Effector CD8-positive, alpha-beta T cell (primary cell): ENCODE measurements at places on chromosomes 6 and 20.

DNA sequence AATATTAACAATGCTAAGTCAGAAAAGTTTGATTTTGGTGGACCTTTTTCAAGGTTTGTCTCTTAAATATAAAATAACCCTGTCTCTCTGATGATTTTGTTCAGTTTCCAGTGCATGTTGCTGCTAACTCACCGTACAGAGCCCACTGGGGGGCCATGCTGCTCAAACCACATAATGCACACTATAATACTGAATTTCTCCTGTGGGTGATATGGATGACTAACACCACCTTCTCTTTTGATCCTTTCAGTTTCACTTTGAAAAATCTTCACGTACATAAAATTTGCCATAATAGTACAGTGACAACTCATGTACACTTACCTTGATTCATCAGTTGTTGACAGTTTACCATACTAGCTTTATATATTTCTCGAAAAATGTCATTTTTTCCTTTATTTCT, 506.6 kb upstream of the MAN1A1 start:
- no peak for DNase-seq

GRCh38 chr6:31948753-31949413, 3.0 kb downstream of the CFB start:
- DNase-seq: no peak

DNA sequence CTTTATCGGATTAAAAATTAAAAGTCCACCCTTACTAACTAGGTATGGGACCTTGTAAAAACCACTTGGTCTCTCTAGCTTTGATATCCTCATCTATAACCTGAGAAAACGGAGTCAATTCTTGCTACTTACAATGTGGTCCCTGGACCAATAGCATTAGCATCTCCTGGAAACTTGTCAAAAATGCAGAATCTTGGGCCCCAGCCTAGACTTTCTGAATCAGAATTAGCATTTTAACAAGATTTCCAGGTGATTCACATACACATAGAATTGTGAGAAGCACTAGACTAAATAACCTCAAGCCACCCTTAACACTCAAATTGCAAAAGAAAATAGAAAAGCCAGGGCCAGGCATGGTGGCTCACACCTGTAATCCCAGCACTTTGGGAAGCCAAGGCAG, 96.6 kb downstream of the RNGTT start:
- DNase-seq: no peak

DNA sequence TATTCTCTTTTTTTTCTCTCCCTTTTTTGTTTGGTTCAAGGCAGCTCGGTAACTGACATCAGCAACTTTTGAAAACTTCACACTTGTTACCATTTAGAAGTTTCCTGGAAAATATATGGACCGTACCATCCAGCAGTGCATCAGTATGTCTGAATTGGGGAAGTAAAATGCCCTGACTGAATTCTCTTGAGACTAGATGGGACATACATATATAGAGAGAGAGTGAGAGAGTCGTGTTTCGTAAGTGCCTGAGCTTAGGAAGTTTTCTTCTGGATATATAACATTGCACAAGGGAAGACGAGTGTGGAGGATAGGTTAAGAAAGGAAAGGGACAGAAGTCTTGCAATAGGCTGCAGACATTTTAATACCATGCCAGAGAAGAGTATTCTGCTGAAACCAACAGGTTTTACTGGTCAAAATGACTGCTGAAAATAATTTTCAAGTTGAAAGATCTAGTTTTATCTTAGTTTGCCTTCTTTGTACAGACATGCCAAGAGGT, 10.6 kb downstream of the HEY2 start:
- DNase-seq: no peak

DNA sequence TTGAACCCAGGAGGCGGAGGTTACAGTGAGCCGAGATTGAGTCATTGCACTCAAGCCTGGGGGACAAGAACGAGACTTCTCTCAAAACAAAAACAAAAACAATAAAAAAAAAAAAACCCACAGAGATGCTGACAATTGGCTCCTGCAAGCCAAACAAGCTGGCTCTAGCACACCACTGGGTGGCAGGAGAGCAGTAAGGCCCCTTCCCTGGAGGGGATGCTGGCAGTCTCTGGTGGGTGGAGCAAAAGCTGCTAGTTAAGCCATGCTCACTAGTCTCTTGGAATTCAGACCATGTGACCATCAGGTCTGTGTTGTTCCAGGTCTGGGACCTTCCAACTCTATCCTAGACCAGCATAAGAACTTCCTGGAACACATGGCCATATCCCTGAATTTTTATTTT, 18.9 kb upstream of the DSN1 start:
- DNase-seq: no peak
